Activated T-helper 9 cell treated with anti-CD3 and anti-CD28 coated beads, Interleukin-2, amount 50 U/mL, for 16 hours (primary cell): ENCODE measurements at places on chromosomes 5 and 9.

GRCh38 chr9:8391566-8391965, 592.0 kb upstream of the DMAC1 start:
- no peak for DNase-seq

DNA sequence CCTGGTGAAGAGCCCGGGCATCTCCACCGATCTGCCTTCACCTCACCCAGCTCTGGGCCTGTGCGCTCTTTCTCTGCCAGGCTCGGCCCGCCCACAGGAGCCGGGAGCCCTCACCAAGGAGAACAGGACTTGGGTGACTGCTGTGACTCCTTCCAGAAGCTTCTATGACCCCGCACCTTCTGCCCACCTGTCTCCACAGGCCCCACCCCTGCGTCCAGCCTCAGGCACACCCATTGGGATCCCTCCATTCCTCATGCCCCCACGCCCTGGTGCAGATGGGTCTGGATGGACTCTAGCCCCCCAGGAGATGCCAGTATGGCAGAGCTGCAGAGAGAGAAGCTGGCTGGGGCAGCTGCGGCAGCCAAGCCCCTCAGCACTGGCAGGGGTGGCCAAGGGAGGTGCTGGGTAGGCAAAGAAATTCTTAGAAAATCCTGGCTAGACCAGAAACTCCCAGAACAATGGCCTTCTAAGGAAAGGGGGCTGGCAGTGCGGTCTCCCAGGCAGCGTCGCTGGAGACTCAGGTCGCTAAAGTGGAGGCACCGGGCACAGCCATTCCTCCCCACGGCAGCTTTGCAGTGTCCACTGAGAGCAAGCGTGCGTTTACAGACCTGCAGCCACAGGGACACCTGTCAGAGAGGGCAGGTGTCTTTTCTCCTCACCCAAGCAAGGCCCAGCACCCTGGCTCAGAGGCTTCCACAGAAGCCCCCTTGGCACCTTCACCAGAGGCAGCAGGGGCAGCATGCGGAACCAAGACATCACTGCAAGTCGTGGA, 17.3 kb downstream of the LPCAT1 start:
- no peak for DNase-seq

GRCh38 chr5:138954257-138955012, 79.3 kb upstream of the LRRTM2 start:
- DNase-seq, result no peak

- no peak for DNase-seq
Measured at GRCh38 chr5:40646266-40646665, 33.4 kb upstream of the PTGER4 start.

DNA sequence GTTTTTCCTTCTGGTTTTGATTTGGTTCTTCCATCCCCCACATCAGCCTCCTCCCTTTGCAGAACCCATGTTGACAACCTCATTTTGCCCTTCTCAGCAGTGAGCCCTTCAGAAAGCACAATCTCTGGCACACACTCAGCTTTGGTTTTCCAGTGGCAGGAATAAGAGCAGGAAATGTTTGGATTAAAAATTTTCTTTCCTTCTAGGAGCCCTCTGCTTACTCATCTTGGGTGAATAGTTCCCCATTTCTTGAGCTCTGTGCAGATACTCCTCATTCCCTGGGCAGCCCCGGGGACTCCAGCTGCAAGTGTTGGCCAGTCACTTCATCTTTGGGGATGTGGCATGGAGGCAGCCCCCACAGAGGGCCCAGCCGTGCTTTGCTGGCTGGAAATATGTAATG, 170.5 kb downstream of the NR3C1 start:
- no peak for DNase-seq

DNA sequence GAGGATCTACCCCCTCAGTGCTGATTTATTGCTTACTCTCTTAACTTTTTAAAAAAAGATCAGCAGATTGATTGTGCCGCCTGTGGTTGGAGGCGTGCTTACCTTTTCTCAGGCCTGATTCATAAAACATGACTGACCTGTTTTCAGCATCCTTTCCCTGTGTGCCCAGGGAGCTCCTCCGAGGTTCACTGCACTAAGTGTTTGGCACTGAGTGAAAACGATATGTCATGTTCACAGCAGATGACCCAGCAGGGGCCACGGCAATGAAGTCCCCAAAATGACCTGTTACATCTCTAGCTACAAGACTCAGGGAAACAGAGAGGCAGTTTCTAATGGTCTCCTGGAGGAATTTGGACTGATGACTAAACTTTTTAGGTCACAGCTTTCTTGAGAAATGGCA, 69.9 kb downstream of the INSYN2B start:
- no peak for DNase-seq

GRCh38 chr5:41598011-41598410, 87.6 kb upstream of the PLCXD3 start:
- no peak for DNase-seq

DNA sequence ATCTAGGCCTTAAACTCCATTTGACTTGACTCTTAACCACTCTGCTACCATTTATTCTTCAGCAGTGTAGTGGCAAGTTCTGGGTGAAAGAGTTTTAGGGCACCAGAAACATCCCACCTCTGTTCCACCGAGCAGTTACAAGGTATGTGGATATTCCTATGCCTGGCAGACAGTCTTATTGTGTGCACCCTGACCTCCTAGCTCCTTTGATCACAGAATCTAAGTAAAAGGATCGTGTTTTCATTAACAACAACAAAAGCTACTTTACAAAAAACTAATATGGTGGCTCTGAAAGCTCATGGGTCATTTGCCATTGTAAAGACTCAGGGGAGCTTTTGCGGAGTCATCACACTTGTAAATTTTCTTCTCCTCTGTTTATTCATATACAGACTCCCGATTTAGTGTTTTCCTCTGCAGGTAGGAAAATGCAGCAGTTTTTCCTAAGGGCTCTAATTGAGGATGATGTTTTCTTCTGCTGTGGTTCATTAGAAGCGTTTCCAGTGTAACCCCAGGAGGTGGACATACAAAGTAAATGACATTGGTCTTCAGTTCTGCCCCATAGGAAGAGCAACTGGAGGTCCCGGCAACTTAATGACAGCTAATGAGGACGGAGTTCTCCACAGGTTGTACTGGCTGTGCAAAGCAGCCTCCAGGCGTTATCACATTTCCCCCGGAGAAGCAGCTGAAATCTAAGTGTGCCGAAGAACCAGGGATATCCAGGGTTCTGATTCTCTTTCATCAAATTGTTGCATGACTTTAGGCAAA, 78.2 kb downstream of the ATP10B start:
- DNase-seq, result no peak

GRCh38 chr5:143824851-143825720, 13.1 kb downstream of the HMHB1 start:
- peak; percentile 75 for DNase-seq

GRCh38 chr5:138658676-138659075, 83.5 kb upstream of the HSPA9 start:
- DNase-seq, result no peak

- DNase-seq, result peak; percentile 45
Measured at GRCh38 chr9:35114113-35114839, 1.4 kb downstream of the ATOSB start.

GRCh38 chr5:128216285-128216684, 132.7 kb downstream of the SLC12A2 start:
- no peak for DNase-seq

DNA sequence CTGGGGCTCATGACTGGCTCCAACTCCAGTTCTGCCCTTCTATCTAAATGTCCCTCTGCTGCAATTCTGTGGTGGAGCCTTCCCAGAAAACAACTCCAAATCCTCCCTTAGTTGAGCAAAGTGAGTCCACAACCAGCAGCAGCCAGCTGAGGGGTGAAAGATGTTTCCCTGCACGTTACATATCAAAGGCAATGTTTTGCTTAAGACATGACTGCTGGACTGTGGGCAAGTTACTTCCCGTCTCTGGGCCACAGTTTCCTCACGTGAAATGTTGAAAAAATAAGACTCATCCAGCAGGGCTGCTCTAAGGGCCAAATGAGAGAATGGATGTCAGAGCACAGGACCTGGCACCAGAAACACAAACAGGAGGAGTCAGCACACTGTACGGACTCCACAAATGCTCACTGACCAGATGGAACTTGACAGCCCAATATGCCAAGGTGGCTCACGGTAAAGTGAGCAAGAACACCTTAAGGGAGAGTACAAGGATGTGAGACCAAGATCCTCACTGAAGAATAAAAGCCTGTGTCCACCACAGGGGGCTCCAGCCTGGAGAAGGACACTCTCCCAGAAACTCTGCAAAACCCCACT, 138.4 kb upstream of the ABCA1 start:
- no peak for DNase-seq

GRCh38 chr5:143405849-143406098, 2.3 kb upstream of the NR3C1 start:
- no peak for DNase-seq

GRCh38 chr5:160054831-160055230, 45.9 kb downstream of the TTC1 start:
- no peak for DNase-seq

GRCh38 chr5:35672995-35673394, 55.3 kb downstream of the SPEF2 start:
- no peak for DNase-seq

- DNase-seq, result no peak
Measured at GRCh38 chr5:120913396-120913795, 449.3 kb downstream of the PRR16 start.

DNA sequence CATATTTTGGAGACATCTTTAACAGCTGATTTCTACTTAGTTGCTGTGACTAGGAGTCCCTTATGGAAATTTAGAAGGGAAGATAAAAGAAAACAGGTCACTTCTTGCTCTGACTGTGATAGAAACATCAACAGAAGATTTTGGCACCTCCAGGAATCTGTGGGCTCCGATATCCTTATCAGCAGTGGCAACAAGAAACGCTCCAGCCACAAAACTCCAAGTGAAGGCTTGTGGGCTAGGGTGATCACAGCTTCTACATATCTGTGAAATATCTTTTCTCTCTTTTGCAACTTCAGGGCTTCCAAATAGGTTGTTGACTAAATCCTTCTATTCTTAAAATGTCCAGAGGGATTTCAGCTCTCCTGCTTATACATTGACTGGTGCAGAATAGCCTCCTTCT, 1625.5 kb upstream of the CDH6 start:
- no peak for DNase-seq

DNA sequence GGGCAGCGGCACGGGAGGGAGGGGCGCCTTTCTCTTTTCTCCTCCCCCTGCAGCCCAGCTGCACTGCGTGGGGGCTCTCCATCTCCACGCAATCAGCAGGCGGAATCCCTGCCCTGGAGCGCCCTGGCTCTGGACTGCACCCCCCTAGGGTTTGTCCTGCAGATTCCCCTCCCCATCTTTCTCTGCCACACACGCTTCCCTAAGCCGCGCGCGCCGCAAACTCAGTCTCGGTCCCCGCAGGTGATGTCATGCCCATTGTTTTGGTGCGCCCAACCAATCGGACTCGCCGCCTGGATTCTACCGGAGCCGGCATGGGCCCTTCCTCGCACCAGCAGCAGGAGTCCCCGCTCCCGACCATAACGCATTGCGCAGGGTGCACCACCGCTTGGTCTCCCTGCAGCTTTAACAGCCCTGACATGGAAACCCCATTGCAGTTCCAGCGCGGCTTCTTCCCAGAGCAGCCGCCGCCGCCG, at the start of gene KCNN2:
Gene KCNN2 (plus strand): TSS at position 347 of the 473 bp plus-strand sequence. CDS start 70 bp downstream, at position 417.
- DNase-seq, result no peak

DNA sequence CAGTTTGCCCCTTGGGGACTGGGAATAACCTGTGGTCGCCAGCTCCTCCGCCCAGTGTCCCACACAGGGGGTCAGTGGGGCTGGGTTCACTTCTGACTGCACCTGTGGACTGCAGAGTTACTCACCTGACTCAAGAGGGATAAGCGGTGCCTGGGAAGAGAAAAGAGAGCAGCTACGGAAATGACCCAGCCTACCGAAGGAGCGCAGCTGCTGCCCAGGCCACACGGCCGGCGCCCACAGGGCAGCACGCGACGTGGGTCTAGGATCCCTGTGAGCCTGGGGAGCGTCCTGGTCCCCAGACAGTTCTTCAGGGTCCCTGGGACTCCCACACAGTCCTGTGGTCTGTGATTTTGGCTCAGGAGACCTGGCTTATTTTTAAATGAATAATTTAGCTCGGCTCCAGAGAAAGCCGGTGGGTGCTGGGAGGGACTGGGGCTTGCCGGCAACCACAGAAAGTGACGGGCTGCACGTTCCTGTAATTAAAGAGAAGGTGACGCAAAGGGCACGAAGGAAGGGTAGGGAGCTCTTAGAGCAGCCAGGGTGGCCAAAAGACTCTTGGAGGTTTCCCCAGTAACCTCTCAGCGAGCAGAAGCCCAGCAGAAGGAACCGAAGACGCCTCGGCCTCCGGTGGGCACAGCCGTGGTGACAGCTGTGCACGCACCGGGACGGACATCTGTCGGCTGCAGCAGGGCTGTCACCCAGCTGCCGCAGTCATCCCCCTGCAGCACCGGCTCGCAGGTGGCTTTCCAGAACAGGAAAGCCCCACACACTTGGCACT, 97.5 kb upstream of the FCN2 start:
- DNase-seq, result no peak

DNA sequence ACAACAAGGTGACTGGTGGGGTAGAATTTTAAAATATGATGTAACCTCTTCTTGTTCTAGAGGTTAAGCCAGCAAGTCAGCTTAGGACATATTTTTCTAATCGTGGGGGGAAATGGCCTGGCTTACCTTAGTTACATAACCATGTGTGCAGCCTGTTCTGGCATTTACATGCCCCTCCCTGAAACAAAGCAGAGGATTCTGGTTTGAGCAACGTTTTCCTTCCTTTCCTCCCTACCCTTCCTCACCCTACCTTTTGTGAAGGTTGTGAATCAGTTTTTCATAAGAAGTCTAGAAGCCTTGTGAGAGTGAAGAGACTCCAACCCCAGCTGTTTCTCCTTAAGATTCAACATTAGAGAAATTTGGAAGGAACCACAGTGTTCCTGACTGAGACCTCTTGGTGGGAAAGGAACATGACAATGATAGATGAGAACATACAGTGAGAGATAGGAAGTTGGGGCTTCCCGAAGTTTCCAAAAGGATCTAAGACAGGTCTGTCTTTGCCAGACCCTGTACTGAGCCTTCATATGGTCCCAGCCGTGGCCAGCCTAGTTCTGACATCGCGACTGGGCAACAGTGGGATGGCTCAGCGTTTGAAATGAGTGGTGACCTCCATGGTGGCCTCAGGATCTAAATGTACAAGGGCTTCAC, 365.2 kb downstream of the SPATA31D1 start:
- no peak for DNase-seq

DNA sequence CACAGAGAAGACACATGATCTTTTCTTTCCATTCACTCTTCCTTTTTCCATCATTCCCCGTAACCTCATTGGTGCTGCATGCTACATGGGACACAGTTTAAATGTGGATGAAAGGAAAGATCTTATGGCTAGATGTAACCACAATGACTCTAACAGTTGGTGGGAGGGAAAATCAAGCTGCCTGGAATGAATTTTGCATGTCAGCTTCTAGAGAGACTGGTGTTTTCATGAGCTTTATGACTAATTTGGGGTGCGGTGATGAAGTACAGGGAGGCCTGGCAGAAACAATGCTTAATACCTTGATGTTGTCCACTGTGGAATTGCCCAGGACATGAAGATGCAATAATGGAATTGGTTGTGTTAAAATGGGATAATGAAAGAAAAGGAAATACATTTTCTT, 55.9 kb upstream of the MYO10 start:
- DNase-seq, result no peak

GRCh38 chr5:113105693-113106280, 129.2 kb downstream of the DCP2 start:
- DNase-seq, result no peak

GRCh38 chr5:58816181-58816731, 233.4 kb downstream of the RAB3C start:
- DNase-seq, result no peak

- DNase-seq, result no peak
Measured at GRCh38 chr5:74493411-74493810, 147.1 kb downstream of the ENC1 start.

- DNase-seq, result peak; percentile 27
Measured at GRCh38 chr5:171388816-171389168, 1.1 kb downstream of the NPM1 start.

- no peak for DNase-seq
Measured at GRCh38 chr9:107667231-107668070, 177.9 kb upstream of the KLF4 start.

GRCh38 chr5:141945511-141946051, 12.4 kb downstream of the PCDH12 start:
- DNase-seq, result no peak
